ENCODE measurements at places on chromosomes 11 and 22. TPM values are rescaled to one million over a fixed set of nuclear protein-coding genes. Genes with fewer than 3 reads are reported as not detected.

GRCh38 chr11:46617972-46618314 lies 590 bp downstream of the ATG13 start:
- DNase-seq: no peak

DNA sequence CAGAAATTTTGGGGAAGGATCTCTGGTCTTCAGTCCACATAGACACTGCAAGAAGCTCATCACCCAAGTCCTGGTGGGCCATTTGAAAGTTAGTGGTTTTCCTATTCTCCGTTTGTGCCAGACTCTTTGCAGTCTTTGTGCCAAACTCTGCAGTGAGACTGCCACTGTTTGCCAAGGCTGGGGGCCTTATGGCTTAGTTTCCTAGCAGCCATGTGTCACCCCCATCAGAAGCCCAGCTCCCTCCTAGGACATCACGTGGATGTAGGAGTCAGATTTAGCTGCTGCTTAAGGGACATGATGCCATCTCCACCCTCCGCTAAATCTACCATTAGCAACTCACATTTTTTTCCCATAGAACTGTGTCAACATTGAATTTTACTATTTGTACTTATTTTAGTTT lies 220.0 kb downstream of the C11orf91 start:
- no peak for DNase-seq

Gene DGCR6
- total RNA-seq: 0.67 TPM

- DNase-seq: no peak
Observed at GRCh38 chr22:24417901-24418641, 9.3 kb upstream of the ADORA2A start.

Gene OR4D11
- not detected for total RNA-seq

GRCh38 chr11:55481416-55481815 lies 72.9 kb upstream of the OR4C15 start:
- DNase-seq: no peak

DNA sequence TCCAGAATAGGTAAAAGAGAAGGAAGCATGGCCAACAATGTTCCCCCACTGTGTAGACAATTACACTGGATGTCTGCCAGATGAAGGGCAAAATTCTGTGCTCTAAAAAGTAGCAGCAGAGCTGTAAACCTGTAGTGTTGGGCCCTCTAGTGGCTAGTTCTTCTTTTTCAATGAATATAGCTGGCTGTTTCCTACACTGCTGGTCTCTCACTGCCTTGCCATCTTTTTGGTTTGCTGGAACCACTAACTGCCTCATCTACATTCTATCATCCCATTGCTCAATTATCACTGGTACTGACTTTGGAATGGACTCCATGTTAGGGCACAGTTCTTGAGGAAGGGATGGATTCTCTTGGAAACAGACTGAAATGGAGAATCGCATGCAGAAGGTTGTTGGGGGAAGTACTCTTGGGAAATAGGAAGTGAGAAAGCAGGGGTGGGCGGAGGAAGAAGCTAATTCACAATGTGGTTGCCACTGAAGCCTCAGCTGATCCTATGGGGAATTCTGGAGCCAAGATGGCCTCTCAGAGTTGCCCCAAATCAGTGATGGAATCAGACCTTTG lies 17.9 kb downstream of the KCNE3 start:
- no peak for DNase-seq

DNA sequence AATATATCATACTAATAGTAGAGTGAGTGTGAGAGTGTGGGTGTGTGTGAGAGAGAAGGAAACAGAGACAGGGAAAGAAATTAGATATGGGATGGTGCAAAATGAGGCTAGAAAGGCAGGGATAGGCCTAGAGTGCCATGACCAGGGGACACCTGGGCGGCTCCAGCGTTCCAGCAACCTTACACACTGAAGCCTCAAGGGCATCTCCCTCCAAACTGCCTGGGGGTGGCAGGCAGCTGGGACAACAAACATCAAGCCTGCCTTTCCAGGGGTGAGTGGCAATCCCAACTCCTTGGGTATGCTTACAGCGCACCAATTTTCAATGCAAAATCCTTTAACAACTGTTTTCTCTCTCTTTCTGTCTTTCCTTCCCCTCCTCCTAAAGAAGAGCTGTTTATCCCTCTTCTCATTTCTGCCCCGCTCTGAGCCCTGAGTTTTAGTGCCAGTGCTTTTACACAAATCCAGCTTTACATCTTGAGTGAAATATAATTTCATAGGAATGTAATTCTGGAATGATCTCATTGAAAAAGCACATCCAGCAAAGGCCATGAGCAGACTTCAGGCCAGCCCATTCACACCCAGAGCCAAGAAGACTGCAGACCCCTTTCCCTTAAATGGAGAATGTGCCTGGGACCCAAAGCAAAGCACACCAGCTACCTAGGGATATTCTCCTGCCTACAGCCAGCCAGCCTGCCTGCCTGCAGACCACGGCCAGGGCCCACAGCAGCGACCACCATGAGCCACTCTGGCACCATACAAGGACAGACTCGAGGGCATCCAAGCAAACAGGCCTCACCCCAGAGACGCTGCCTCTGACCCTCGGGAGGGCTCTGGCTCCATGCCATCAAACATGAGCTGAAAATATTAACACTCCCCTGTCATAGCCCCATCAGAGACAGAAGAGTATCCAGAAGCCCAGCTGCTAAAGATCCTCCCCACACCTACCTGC lies 90.3 kb downstream of the RPL27A start:
- no peak for DNase-seq

- DNase-seq: no peak
Observed at GRCh38 chr22:41915035-41915785, at the start of gene SHISA8. SHISA8 (minus strand) TSS chr22:41915074; CDS start chr22:41914667, 407 bp downstream.

DNA sequence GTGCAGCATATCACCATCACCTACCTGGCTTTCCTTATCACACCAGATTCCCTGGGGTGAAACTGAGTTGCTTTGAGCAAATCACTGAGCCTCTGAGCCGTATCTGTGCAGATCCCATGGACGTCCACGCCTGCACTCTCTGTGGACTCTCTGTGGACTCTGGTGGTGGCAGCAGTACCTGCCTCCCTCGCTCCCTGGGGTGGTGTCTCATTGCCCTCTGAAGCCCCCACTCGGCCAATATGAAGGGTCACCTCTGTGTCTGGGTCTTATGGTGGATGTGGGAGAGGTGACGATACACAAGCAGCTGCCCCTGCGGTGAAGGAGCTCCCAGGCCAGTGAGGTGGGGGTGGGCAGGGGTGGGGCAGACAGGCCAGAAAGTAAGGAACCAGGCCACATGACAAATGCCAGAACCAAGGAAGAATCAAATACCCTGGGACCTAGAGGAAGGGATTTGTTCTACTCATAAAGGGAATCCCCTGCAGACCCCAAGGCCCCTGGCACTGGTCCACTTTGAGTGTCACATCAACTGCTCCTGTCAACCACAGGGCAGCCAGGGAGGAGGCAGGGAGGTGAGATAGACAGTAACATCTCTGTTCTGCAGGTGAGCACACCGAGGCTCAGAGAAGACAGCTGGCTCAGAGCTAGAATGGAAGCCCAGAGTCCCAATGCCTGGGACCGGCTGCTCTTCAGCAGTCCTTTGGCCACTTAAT lies 9.2 kb upstream of the CHST1 start:
- DNase-seq: no peak

Gene KREMEN1
- 46.9 TPM for total RNA-seq

Gene UCP3
- 1.5 TPM for total RNA-seq
